Muscle of arm (tissue), 14 donors: ENCODE measurements at places on chromosomes 6 and 20. TPM values are rescaled to one million over a fixed set of nuclear protein-coding genes. Genes with fewer than 3 reads are reported as not detected.

DNA sequence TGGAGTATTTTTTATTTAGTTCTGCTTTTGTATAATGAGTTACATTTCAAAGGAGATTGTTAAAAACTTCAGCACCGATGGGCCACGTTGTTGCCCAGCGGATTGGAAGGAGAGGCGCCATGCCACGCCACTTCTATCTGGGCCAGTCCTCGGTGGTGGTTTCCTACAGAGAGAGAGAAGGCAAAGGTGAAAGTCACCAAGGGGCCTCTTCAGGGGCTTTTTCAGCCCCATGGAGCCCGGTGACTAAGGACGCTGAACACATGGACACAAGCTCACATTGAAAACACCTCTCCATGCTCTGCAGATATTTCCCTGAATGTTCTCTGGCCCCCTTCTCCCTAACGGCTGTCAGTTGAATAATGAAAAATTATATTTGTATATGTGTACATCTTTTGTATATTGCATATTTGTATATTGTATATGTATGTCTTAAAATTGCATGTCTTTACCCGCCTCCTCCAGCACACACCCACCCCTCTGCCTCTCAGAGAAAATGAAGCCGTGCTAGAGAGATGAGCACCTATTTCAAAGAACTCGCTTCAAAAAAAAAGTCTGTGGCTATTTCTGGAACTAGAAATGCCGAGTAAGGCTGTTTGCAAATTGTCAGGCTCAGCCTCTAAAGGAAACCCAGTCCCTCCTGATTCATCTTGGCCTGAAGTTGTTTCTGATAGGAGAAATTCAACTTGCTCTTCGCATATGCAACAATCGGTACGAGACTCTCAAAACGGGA is 91.9 kb upstream of the CDH4 start:
- DNase-seq = no peak

GRCh38 chr6:20669571-20670314 is 135.5 kb downstream of the CDKAL1 start:
- DNase-seq = no peak

GRCh38 chr6:130675072-130675471 is 152.1 kb upstream of the SMLR1 start:
- no peak for DNase-seq

DNA sequence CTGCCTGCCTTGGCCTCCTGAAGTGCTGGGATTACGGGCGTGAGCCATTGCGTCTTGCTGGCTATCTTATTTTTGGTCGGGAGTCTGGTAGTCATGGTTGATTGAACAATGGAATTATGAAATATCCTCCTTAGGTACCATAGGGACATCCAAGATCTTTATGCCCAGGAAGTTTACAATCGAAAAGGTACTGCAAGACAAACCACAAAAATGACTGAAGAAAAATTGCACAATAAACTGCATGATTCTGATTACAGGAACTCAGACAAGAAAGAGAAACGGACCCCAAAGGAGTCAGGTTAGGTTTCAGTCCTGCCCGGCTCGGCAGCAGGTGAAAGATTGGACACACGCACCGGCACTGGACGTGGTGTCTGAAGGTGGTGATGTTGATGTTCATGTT is 5.3 kb downstream of the SLC26A8 start:
- no peak for DNase-seq

DNA sequence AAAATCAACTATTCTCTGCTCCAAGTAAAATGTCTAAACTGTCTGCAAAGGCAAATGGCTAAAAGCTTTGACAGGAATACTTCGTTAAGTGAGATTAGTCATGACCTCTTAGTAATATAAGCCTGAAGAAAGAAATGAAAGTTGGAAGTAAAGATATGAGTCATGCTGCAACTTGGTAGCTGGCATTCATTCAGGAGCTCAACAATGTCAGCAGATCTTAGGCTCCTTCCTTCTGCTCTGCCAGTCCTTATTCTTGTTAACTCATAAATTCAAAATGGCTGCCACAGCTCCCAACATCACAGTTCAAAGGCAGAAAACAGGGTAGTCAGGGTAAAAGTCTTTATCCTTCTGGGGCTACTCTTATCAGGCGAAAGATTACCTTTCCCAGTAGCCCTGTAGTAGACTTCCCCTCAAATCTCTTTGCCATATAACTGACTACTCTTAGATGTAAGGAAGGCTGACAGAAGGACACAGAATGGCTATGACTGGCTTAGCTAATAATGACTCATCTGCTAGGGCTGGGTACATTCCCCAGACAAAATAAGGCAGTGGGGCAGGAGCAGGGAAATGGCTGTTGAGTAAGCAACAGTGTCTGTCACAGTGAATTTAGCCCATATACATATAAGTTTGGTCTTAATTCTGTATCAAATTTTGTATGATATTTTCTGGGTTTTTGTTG is 24.4 kb upstream of the C6orf62 start:
- DNase-seq = no peak

DNA sequence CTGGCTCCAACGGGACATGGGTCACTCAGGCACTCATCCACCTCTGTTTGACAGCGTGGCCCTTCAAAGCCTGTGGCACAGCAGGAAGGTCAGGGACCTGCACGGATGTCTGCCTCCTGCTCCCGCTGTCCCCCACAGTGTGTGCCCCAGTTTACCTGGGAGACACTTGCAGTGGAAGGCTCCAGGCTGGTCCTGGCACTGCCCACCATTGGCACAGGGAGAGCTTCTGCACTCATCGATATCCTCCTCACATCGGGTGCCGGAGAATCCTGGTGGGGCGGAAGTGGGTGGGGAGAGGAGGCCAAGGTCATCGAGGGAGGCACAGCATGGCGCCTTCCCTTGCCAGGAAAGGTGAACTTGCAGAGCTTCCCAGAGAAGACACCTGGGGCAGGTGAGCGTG is 6.9 kb downstream of the NOTCH4 start:
- DNase-seq = no peak

- no peak for DNase-seq
Observed at GRCh38 chr6:21914121-21914973, 320.8 kb downstream of the SOX4 start.

The CAP2 gene
- polyA plus RNA-seq = 224 TPM

The AKIRIN2 gene
- 35.7 TPM for polyA plus RNA-seq
